Right ventricle myocardium superior (tissue), 1 donor: ENCODE measurements at places on chromosomes 12 and 14. TPM values are rescaled to one million over a fixed set of nuclear protein-coding genes. Genes with fewer than 3 reads are reported as not detected.

DNA sequence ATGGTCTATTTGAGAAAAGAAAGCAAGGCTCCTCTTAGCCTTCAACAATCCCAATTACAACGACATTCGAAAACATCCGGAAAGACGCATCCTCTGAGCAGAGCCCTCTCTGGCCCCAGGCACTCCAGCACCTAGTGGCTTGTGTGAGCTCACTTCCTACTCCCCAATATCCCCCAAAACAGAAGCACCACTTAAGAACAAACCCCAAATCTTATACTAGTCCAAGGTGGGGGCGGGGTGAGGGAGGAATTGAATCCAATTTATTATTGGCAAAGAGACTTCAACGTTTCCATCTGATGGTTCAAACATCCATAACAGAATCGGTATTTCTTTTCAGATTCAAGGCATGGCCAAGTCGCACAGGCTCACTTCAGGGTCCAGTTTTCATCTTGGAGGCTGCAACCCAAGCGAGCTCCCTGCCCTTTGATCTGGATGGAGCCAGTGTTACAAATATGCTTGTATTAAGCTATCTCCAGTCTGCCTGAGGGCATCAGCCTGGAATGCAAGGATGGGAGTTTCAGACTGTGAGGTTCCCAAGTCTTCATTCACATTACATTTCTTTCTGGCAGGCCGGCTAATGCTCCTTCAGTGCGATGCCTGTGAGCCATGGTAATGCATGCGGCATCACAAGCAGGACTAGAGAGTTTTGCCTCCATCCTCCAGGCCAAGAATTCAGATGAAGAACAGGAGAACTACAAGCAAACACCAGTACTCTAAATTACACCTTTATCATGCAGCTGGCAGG, 132.5 kb upstream of the FOXN3 start:
- DNase-seq: no peak

Gene TAOK3
- 21.8 TPM for total RNA-seq

DNA sequence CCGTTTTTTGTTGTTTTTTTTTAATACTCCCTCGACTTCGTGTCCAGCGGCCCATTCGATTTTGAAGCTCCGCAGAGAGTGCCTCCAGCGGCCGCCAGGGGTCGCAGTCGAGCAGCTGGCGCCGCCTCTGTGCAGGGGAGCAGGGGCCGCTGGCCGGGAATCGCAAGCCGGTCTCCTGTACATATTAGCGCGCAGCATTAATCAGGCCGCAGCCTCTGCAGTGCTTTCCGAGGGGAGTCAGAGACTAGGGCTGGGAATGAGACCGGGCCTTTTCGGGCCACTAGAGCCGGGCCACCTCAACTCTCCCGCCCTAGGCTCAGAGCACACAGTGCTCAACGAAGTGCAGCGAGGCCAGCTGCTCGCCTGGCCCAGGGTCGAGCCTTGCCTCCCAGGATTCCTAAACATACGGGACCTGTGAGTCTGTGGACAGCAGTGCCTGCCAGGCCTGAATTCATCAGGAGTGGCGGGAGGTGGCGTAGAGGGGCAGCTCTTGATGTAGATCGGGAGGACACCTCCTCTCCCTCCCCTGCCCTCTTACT, 81.8 kb downstream of the EMP1 start:
- peak; percentile 84 for DNase-seq

- no peak for DNase-seq
These were observed 64.0 kb upstream of the WSCD2 start for GRCh38 chr12:108065069-108065468.

- DNase-seq: no peak
These were observed 44.0 kb downstream of the EID3 start for GRCh38 chr12:104347374-104348075.

DNA sequence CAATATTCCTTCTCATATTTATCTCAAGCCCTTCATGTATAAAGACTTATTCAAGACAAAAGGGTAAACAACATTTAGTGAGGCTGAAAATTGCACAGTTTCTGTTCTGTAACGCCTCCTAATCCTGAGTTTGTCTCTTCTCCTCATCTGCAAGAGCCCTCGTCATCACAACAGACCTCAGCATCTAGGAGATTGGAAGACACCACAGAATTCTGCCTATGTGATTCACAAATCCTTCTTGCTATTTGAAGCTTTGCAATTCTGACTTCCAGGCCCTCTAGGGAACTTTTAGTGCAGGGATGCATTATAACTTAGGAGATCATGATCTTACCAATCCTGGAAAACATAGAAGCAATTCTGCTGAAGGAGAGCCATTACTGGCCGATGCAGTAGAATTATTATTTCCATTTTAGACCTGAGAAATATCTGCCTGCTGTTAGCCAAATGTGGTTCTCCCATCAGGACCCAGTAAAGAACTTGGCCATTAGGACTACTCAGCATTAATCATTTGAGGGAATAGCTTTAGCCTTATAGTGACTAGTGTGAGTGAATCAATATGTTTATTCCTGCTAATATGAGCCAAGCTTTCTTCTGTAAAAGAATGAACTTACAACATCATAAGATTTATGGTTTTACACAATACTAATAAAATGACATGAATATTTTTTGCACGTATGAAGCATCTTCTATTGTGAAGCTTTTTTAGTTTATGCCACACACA, 119.5 kb downstream of the ANO4 start:
- DNase-seq: no peak

Gene DHRS4L2
- total RNA-seq: 17.7 TPM

GRCh38 chr12:128178565-128178964, 88.4 kb upstream of the TMEM132C start:
- no peak for DNase-seq

- no peak for DNase-seq
These were observed 6.2 kb upstream of the CCER1 start for GRCh38 chr12:90961154-90961553.

Gene C14orf39
- not detected for total RNA-seq
